Tibial nerve (tissue), 4 donors: ENCODE measurements at places on chromosomes 1 and 21.

DNA sequence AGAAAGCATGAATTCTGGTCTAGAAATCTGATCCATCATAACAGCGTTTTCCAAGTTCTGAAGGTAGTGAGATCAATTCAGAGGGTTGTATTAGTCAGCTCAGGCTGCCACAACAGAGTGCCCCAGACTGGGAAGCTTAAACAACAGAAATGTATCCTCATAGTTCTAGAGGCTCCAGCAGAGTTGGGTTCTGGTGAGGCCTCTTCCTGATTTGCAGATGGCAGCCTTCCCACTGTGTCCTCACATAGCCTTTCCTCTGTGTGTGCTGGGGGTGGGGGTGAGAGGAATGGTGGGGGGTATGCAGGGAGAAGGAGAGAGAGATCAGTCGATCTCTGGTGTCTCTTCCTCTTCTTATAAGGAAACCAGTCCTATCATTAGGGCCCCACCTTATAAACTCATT is 15.1 kb downstream of the ZBTB8B start:
- DNase-seq, result no peak

DNA sequence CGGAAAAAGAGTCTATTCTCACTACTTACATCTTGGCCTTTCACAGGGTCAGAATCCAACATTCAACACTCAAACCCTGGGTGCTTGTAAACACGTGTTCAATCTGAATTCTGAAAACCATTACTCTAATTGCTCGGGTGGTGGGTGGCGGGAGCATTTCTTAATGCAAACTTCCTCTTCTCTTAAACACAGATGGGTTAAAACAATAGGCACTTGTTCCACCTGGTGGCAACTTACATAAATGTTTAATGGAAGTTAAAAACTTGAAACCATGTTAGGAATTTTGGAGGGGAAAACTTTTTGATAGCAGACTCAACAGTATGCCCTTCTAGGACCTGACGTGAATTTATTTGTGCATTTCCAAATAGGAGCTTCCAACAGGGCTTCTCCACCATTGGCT is 23.4 kb upstream of the TDRD10 start:
- no peak for DNase-seq

DNA sequence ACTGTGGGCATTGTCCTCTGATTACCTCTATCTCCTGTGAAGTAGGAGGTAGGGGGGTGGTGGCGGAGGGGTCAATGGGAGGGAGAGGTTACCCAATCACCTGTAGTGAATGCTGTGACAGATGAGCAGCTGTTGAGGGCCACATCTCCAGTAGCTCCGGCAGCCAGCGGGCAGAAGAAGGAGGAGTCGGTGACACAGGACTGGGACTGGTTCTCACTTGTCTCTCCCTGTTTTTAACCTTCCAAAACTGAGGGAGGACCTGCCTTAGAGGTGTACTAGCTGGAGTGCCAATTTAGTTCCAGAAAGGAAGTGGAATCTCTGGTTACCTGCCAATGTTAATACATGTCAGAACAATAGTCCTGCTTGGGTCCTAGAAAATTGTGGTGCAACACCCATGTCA is 56.2 kb upstream of the ENAH start:
- DNase-seq, result no peak

- no peak for DNase-seq
These were observed 117.7 kb downstream of the EIF4G3 start for GRCh38 chr1:21059021-21059420.

DNA sequence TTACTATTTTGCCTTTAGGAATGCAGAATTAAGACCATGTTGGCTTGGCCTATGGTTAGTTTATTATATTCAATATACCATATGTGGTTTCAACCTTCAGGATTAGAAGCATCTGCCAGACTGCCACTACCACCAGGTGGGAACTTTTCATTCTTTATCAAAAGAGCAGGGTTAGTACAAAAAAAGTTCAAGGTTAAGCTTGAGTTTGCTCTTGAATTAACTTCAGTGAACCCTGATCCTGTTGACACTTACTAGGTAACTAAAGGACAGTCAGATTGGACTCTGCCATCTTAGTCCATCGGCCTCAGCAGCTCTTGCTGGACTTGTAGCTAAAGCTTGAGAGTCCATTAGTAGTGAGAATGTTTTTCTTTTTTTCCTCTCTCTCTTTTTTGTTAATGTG is 22.1 kb downstream of the CLIC4 start:
- DNase-seq, result no peak

DNA sequence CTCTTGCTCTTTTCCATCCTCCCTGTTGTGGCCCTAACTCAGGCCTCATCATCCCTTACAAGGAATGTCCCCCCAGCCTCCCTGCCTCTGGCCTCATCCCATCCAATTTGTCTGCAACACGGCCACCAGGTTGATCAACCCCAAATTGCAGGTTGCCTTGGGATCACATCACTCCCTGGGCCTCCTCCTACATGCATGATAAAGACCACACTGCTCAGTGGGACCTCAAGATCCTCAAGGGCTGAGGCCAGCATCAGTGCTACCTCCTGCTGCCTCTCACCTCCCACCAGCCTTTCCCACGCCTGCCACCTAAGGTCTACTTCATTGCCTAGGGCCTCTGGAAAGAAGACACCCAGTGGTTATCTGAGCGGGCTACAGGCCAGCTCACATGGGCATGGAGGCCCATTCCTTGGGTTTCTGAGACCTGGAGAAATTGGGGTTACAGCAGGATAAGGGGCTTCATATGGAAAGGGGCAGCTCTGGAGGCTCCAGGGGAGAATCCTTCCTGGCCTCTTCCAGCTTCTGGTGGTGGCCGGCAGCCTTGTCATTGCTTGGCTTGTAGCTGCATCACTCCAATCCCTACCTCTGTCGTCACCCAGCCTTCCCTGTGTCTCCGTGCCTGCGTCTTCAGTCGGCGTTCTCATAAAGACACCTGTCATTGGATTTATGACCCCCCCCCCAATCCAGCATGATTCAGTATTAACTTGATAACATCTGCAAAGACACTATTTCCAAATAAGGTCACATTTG is 60.5 kb downstream of the KLHDC7A start:
- no peak for DNase-seq

DNA sequence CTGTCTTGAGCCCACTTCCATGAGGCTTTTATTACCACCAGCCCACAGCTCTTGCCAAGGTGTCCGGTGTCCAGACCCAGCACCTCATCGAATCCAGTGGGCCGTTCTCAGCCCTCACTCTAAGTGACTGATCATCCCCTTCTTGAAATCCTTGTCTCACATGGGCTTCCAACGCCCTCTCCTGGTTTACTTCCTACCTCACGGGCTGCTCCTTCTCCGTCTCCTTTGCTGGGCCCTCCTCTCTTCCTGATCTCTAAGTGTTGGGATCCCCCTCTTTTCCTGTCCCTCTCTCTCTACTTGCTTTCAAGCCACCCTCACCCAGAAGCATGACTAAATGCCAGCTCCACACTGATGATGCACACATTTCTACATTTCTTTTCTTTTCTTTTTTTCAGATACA is 9.0 kb upstream of the RHBG start:
- DNase-seq, result no peak

- DNase-seq, result no peak
These were observed 66.4 kb downstream of the RGS13 start for GRCh38 chr1:192702212-192702902.

- no peak for DNase-seq
These were observed 68.5 kb downstream of the TMEM200B start for GRCh38 chr1:29055160-29055559.

DNA sequence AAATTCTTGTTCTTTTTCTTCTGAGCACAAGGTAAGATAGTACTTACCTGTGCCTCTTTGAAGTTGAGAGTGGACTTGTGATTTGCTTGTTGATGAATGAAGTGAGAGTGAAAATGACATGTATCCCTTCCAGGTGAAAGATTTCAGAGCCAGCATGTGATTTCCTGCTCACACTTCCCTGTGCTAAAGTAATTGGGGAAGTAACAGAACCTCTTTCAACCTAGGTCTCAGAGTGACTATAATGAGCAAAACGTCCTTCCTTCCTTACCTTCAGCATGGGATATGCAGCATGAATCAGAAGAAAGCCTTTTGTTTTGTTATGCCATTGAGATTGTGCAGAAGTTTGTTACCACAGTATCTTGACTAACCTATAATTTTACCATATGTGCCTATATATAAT is 24.6 kb downstream of the RAVER2 start:
- DNase-seq, result no peak

DNA sequence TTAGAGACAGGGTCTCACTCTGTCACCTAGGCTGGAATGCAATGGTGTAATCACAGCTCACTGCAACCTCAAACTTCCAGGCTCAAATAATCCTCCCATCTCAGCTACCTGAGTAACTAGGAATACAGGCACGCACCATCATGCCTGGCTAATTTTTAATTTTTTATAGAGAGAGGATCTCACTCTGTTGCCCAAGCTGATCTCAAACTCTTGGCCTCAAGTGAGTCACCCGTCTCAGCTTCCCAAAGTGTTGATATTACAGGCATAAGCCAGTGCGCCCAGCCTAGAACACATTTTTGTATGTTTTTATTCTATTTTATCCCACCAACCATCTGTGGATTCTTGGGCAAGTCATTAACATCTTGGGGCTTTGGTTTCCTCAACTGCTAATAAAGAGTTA is 100.5 kb downstream of the AK5 start:
- no peak for DNase-seq

GRCh38 chr1:1510912-1511532 is 940 bp upstream of the ATAD3A start:
- no peak for DNase-seq

DNA sequence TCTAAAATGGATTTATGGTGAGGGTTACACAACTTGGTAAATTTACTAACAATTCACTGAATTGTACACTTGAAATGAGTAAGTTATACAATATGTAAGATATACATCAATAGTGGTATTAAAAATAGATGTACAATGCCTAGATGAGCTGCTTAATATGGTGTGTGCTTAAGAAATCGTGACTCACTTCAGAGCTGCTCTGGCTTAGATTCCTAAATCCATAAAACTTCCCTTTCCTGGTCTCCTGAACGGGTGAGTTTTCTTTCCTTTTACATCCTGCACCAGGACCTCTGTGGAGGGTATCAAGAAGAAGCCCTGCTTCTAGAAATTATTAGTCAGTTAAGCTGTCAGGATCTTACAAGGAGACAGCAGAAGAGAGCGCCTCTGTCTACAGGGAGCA is 30.4 kb downstream of the H3-3A start:
- no peak for DNase-seq

- no peak for DNase-seq
These were observed 1.4 kb downstream of the LRRC7 start for GRCh38 chr1:69569175-69569541.

- DNase-seq, result no peak
These were observed 951.3 kb downstream of the ADGRL2 start for GRCh38 chr1:82752046-82752445.

GRCh38 chr1:24562625-24563024 is 6.7 kb downstream of the NCMAP start:
- no peak for DNase-seq

GRCh38 chr21:44509539-44509938 is 30.5 kb downstream of the KRTAP10-1 start:
- DNase-seq, result no peak

GRCh38 chr1:27444632-27445031 is 45.3 kb downstream of the WASF2 start:
- no peak for DNase-seq

DNA sequence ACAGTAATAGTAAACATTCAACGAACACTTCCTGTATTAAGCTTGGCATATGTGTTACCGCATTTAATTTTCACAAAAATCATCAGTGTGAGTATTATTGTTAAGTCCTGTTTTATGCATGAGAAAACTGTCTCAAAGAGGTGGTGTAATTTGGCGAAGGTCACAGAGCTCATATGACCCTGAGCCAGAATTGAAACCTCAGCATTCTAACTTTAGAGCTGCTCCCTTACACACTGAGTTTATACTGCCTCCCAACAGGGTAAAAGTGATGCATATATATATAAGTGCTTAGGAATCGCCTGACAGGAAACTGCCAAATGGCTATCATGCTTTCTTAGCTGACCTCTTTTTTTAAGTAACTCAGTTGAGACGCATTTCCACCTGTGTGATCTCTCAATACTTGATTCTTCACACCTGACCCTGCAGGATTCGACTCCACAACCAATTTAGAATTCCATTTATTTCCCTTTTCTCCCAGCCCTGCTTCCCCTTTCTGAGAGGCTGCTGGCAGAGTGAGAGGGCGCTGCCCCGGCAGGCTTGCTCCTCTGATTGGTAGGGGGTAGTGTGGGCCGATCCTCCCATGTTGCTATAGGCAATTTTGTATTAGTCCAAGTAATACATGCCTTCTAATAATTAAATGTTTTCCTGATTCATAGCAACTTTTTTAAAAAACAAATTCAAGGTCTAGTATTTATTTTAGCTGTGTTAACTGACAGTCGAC is 40.5 kb downstream of the ZBTB40 start:
- no peak for DNase-seq

DNA sequence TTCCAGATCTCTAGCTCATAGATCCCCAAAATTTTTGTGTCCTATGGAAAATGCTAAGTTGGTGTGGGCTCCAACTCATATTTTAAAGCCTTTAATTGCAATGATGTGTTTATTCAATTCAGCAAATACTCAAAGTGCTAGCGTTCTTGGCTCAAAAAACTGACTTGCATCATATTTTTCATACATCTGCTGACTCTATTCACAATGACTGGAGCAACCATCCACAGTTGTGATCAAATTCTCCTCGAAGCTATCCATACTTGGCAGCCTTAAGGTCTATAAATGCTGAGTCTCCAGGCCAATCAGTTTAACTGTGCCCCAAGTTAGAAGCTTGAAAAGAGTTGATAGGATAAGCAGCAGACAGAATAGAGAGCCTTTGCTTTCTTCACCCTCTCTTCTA is 2.9 kb upstream of the ATP1A1 start:
- no peak for DNase-seq

DNA sequence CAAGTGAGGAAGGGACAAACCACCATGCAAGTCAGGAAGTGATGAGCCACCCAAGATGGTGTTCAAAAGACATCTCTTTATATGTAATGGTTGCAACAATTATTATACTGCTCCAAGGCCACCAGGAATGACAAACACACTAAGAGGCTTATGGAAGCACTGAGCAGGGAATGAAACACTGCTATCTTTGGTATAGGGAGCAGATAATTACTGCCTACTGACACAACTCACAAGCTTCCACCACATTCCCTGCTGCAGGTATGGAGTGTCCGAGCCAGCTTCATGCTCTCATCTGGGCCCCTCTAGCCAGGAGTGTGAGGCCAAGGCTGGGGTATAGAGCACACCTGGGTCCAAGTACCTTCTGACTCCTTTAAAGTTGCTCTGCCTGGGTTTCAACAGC is 371.4 kb downstream of the HHAT start:
- DNase-seq, result no peak

- DNase-seq, result no peak
These were observed 73.7 kb upstream of the MARK1 start for GRCh38 chr1:220454155-220454777.

- DNase-seq, result no peak
These were observed 209.5 kb downstream of the TOMM20 start for GRCh38 chr1:234918961-234919761.
